ENCODE measurements at places on chromosomes 7 and 10.

- no peak for DNase-seq
Measured at GRCh38 chr10:129728905-129729795, 234.9 kb downstream of the EBF3 start.

DNA sequence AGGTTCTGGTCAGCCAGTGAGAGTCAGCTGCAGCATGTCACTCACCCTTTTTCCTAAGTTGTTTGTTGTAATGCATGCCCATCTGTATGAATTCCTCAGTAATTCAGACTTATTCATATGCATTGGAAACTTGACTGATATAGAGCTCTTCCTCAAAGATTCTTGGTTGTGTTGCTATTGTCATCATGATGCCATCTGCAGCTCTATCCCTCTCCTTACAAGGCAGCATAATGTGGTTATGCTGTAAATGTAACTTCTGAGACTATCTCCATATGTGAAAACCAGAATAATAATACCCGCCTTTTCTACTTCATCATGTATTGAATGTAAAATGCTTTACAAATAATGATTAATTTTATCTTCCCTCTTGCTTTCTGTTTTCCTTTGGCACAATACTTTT lies 252.6 kb upstream of the MTPN start:
- no peak for DNase-seq

- peak; percentile 56 for DNase-seq
Measured at GRCh38 chr7:98902523-98902922, 24.2 kb downstream of the TRRAP start.

- no peak for DNase-seq
Measured at GRCh38 chr7:153170287-153170686, 410.7 kb downstream of the ACTR3B start.

- DNase-seq: no peak
Measured at GRCh38 chr10:125166658-125167057, 6.3 kb upstream of the CTBP2 start.

DNA sequence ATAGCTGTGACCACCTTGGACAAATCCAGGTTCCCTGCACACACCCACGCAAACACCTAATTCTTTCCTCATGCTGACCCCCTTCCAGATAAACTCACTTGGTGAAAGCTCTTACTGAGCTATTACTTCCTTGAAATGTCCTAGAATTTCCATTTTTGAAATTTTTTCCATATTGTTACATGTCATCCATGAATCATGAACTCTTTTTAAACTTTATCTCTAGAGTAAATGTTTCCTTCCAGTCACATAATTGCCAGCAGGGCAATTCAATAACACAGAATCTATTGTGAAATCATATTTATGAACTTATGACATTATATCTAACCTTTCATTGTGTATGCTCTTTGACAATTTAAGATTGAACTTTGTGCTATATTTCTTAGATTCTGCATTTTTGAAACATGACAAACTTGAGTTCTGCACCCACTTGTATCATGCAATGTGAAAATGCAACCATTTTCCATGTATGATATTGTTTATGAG lies 26.8 kb upstream of the FGL2 start:
- DNase-seq: no peak

DNA sequence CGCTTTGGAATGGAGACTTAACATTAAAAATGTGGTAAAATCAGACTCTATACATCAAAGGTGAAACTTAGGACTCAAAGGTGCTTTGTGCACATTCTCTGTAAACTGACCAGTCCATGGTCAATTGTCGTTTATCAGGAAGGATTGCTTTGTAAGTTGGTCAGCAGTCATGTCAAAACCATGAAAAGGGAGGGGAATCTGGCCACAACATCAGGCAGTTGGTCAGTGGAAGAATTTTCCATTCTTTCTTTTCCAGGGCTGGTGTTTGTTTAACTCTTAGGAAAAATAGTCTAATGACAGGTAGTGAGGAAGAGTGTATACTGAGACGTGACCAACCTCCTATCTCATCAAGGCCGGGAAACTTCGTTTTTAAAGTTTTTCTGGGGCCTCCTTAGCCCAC lies 226.5 kb downstream of the ADK start:
- DNase-seq: peak; percentile 66

DNA sequence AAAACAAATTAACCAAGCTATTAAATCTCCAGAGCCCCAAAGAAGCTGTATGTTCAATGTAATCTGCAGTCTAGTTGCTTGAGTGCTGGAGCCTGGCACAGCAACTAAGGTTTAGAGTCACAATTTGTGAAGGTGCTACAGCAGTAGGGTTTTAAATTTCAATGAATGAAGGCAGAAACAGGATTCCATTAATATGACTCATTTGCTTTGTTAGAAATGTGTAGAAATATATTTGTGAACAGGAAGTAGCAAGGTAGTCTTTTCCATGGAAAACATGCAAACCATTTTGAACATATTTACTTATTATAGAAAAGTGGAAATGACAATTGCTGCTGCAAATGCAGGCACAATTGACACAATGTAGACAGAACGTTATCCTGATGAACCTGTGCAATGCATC lies 149.0 kb upstream of the STEAP4 start:
- peak; percentile 46 for DNase-seq

GRCh38 chr10:59025981-59026765 lies 150.3 kb upstream of the PHYHIPL start:
- no peak for DNase-seq

DNA sequence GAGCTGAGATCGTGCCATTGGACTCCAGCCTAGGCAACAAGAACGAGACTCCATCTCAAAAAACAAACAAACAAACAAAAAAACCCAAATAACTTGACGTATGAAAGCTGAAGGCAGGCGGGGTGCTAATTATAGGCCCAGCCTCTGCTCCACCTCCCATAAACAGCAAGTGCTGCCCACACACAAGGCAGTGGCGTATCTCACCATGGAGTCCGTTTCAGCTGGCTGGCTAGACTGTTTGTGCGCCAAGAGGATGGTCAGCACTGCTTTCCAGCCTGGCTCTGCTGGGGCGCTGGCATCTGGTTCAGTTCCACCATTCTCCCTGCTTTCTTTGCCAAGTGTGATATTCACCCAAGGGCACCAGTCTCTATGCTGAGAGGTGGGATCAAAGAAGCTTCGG lies 29.1 kb downstream of the ZC3HC1 start:
- no peak for DNase-seq

DNA sequence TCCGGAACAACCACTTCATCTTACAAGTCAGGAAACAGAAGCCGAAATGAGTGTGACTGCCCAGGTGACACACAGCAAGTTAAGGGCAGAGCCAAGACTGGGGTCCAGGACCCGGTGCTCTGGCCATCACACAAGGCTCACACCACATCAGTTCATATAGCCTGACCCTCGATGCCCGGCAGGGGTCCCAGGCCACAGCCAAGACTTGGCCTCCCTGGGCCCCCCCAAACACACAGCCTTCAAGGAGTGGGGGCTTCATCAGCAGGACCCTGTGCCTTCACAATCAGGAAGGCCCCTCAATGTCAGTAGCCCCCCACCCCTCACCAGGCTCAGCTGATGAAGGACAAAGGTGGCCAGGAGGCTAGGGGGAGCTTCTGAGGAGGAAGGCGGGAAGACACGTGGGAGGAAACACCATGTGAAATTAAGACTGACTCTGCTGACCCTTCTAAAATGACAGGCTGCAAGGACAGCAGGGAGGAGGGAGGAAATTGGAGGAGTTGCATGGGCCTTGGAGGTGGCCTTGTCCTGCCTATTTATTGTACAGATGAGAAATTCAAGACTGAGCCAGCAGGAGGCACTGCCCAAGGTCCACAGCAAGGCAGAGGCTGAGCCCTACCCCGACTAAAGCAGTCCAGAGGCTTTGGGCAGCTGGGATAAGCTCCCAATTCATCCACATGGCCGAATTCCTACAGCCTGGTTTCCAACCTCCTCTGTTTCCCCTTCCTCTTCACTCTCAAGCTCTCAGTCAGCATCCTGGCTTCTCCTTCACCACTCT lies 216.1 kb upstream of the ZMIZ1 start:
- DNase-seq: peak; percentile 14

DNA sequence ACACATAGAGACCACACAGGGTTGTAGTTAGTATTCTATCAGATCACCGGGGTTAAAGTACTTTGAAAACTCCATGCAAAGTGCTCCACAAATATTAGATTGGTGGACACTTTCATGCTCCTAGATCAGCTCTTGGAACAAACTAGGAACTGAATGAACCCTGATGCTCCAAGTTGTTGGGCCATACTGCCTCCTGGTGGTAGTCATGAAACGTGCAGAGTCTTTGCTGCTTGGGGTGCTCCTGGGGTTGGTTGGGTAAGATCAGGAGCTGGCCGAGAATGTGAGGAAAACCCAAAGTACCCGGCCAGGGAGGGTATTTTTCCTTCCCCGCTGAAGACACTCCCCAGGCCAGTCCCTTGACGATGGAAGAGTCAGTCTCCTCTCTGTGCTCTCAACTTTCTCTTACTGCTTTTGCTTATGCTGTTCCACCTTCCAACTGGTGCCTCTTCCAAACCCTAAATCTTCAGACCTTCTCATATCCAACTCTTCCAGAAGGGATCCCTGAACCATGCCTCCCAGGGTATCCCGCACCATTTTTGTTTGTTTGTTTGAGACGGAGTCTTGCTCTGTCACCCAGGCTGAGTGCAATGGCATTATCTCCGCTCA lies 918 bp upstream of the RPEL1 start:
- peak; percentile 88 for DNase-seq

GRCh38 chr7:101564778-101565211 lies 64.3 kb downstream of the MYL10 start:
- no peak for DNase-seq

DNA sequence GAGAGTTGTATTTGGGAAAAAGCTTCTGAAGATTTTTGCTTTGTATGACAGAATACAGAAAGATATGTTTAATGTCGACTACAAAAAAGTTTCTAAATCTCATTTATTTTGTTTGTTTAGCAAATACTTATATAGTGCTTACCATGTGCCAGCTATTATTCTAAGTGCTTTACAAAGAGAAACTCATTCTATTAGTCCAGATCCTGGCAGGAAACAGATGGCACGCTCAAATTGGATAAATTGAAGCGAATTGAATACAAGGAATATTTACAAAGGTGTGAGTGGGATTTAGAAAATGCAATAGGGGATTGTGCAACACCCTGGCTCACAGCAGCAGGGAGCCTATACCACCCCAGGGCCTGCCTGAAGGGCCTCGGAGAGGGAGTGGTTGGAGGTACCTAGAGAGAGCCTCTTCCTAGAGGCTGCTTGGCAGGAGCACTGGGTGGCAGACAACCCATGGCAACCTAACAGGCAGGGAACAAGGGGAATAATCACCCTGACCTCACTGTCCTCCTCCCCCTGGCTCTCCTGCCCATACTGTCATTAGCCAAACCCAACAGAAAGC lies 27.6 kb upstream of the FAM204A start:
- DNase-seq: no peak

GRCh38 chr10:74825371-74826141 lies 844 bp upstream of the KAT6B start:
- peak; percentile 82 for DNase-seq

DNA sequence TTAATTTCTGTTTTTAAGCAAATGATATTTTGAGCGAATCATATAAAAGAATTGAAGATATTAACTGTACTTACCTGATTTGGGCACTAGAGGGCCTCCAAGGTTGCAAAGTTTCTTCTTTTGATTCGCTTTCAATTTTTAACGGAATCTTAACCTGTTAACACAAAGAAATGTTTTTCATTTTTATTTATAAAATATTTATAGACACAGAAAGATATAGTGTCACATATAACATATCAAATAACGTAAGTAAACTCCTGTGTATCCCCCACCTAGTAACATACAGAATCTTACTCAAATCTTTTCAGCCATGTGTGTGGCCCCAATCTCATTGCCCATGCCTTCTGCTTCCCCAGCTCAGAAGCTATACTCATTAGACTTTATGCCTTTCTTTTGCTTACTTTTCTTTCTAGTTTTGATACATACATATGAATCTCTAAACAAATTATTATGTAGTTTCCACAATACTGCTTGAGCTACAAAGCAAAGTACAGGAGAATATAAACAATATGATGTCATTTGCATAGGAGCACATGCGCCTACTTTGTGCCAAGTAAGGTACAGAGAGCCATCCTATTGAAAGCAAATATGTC lies 49.5 kb upstream of the ZPBP start:
- DNase-seq: peak; percentile 46

DNA sequence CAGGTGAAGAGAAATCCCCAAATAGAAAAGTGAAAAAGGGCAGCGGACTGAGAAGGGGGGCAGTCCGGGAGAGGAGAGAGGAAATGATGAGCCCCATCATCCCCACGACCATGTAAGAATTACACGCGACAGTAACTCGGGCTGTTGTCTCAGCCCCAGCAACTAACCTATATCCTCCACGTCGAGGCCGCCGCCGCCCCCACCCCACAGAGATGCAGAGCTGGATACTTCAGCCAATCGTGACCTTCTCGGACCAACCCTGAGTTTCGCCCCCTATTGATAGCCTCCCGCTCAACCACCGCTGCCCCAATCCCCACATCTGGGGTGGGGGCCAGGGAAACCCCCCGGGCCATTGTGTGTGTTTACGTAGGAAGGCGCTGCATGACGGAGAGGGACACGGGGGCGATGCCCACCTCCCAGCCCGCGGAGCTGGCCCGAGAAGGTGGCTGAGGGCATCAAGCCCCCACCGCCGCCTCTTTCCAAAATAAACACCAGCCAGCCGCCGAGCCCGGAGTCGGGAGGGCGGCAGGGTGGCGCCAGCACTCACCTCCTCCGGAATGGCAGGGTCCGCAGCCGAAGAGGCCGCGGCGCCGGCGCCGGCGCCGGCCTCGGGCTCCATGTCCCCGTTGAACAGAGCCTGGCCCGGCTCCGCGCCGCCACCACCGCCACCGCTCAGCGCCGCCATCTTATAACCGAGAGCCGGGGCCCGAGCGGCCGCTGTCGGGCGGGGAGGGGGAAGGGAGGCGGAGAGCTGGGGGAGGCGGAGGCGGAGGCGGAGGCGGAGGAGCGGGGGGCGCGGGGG lies 509 bp downstream of the BRAF start:
- peak; percentile 82 for DNase-seq

GRCh38 chr10:131930150-131930549 lies 29.3 kb downstream of the PPP2R2D start:
- DNase-seq: no peak

- DNase-seq: peak; percentile 14
Measured at GRCh38 chr7:25384788-25385505, 156.7 kb upstream of the NPVF start.

GRCh38 chr7:108135446-108136190 lies 5.5 kb upstream of the LAMB4 start:
- DNase-seq: no peak

DNA sequence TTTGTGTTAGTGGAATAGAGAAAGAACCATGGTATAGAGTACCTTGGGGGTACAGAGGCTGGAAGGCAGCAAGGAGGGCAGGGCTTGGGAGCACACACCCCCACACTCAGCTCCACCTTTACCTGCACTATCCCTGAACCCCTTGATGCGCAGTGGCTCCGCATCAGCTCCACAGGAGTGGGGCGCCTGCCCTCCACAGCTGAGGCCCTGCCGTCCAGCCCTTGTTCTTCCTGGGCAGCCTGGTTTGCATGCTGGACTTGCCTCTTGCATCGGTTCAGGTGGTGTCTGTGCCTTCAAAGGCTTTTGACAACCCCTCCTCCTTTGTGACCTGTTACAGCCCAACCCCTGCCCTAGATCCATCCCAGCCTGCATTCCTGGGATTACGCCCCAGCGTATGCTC lies 52.6 kb upstream of the ZNF32 start:
- DNase-seq: no peak

- no peak for DNase-seq
Measured at GRCh38 chr7:112965506-112965905, 121.1 kb downstream of the GPR85 start.

GRCh38 chr7:63080406-63080805 lies 918.2 kb upstream of the ZNF722 start:
- no peak for DNase-seq
